ENCODE measurements at places on chromosomes 12 and 14.

DNA sequence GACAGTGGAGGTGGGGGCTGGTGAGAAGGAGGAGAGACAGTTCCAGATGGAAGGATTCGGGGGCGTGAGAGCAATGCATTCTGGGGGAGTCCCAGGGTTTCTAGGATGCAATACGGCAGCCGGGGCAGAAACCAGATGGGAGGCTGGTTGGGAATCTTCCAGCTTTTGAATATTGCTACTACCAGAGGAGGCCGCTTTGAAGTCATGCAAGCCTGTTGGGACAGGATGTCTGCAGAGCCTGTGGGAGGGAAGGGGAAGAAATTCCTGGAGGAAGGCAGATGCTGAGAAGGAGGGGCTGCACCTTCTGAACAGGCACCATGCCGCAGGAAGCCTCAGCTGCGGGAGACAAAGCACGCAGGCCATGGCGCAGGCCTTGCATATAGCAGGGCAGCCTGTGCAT, 105.4 kb downstream of the APAF1 start:
- no peak for DNase-seq

DNA sequence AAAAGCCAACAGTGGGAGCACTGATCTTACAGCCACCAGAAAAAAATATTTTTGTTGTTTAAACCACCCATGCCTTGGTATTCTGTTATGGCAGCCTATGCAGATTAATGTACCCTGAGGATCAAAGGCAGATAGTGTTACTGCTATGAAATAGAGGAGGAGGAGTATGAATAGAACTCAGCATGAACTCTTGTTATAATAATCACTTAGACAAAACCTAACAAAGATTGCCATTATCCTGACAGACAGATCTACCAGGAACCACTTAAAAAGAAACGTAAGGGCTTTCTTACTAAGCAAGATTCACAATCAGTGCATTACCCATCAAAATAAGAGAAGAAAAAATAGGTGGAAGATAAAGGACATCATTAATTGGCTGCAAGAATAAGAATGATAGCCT, 558.3 kb downstream of the GALC start:
- peak; percentile 30 for DNase-seq

DNA sequence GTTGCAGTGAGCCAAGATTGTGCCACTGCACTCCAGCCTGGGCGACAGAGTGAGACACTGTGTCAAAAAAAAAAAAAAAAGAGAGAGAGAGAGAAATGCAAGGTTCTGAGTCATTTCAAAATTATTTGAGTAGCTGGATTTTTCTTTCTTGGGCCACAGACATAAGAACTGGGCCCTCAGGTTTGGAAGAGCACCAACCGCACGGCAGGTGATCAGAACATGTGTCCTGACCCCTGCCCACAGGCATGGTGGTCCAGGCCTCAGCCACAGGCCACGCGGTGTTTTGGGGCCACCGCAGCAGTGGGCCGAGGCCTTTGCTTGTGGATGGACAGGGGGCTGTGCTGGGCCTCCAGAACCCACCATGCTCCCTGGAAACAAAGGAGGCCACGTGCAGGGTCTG, 126.7 kb downstream of the CALM1 start:
- DNase-seq, result no peak

- DNase-seq, result peak; percentile 54
These were observed 286.9 kb upstream of the PRKD1 start for GRCh38 chr14:30214461-30215090.

- no peak for DNase-seq
These were observed 8.0 kb upstream of the ITGA5 start for GRCh38 chr12:54427106-54427505.

GRCh38 chr14:90388437-90388836, 8.4 kb upstream of the CALM1 start:
- DNase-seq, result no peak

DNA sequence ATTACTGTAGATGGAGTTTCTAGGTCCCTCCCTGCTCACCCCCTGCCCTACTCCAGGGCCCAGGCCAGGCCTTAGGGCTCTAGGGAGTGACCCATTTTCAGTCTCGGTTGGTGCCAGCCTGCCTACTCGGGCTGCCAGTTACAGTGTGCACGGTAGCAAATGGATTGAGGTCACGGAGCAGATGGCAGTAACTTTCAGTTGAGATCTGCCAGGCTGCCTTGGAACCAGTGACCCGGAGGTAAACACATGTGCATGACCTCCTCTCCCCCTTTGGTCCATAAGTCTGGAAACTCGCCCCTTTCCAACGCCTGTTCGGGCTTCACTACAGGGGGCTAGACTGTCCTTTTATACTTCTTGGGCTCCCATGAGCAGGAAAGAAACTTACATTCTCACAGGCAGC, 139.7 kb upstream of the TBX3 start:
- no peak for DNase-seq

DNA sequence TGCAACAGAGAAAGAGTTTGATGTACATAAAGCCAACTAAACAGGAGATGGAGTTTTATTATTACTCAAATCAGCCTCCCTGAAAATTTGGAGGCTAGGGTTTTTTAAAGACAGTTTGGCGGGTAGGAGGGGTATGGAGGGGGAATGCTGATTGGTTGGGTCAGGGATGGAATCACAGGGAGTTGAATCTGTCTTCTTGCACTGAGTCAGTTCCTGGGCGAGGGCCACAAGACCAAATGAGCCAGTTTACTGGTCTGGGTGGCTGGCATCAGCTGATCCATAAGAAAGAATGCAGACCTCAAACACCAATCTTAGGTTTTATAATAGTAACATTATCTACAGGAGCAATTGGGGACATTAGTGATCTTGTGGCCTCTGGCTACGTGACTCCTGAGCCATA, 64.9 kb downstream of the RIN3 start:
- DNase-seq, result no peak

DNA sequence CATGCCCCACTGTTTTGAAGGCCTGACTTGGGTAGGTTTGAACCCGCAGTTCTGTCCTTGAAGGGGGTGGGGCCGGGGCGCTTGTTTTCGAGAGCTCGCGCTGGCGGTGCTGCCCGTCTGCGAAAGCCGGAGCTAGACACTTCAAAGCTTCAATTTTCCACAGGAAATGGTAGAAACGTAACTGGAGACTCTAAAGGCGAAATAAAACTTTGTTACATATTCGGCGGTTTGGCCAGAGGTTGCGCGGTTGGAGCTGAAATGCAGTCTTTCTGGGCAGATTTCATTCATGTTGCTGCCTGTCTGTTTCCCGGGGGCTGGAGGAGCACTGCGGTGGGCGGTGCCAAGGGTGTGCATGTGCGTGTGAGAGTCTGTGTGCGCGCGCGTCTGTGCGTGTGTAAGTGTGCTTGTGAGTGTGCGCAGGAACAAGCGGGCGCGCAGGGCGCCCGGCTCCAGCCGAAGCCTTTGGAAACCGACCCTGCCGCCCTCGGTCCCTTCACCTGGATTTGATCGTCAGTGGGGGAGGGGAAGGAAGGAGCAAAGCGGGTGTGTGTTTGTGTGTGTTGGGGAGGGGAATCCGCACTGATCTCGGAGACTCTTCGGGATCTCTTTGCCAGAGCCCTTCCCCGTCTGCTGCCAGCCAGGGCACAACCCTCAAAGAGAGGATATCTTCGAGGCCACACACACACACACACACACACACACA, 227.7 kb upstream of the CRY1 start:
- DNase-seq, result peak; percentile 28

DNA sequence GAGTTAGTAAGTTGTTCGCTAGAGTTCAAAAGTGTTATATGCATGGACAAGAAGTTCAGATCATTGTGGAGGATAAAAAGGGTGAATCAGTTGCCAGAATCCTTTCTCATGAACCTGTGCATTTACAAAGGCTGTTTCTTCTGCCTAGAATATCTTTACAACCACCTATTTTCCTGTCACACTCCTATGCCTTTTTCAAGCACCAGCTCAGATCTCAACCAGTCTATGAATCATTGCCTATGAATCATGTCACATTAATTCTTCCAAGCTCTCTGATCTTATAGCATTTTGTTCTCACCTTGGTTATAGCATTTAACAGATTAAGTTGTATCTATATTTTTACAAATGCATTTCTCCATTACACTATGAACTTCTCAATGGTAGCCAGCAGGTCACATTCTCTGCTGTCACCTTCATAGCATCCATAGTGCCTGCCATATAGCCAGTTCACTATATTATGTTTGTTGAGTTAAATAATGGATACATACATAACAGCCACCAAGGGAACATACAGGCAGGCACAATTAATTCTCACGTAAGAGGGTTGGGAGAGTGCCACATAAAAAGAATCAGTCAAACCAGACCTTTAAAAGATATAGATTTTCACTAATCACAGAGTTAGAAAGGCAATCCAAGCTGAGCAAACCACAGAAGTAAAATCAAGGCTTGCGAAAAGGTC, 573.0 kb downstream of the FOXG1 start:
- DNase-seq, result no peak

DNA sequence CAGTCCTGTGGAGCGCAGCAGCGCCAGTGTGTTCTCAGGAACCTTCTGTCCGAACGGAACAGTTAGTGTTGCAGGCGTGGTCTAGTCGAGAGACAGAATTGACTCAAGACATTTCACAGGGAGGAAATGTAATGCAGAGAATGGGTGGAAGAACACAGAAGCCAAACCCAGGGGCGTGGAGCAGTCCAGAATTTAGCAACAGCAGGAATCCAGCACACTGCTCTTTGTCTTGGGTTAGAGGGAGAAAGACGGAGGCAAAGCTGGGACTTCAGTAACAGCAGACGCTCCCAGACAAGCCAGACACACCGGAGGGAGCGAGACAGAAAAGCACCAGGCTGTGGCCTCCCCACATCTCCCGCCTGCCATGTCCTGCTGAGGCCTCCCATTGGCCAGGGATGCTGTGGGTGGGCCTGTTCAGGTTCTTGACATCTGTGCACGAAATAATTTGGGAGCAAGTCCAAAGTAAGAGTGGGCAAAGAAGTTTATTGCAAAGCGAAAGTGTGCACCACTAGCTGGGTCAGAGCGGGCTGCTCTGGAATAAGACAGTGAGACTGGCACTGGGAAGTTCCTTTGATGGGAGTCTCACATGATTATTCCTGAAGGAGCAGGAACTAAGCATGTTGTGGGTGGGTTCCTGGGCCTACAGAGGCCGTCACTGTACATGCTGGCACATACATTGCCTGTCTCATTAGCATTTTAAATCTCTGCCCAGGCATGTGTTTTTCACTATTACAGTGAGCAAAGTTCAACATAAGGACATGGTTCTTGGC, 339.3 kb upstream of the SFSWAP start:
- no peak for DNase-seq

DNA sequence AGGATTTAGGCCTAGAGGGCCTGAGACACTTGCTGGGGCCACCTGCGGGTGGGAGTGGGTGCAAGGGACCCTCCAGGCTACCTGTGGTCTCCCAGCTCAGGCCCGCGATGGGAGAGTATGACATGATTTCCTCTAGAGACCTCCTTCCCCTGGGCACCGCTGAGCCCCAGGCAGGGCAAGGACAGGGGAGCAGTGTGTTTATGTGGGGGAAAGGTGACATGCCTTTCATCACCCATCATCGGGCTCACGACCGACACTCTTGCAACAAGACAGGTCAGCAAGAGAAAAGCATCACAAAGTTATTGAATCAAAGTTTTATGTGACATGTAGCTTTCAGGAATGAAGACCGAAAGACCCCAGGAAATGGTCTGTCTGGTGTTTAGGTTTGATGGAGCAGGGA, 19.9 kb downstream of the SH2B3 start:
- no peak for DNase-seq

All from NCI-H1417 treated with DMSO at 0.1 percent for 48 hours (cell line).